Hematopoietic multipotent progenitor cell treated with erythropoietin and hydrocortisone succinate and interleukin-3 and kit ligand, for 6 days (in vitro differentiated cells): ENCODE measurements at places on chromosomes 4 and X.

DNA sequence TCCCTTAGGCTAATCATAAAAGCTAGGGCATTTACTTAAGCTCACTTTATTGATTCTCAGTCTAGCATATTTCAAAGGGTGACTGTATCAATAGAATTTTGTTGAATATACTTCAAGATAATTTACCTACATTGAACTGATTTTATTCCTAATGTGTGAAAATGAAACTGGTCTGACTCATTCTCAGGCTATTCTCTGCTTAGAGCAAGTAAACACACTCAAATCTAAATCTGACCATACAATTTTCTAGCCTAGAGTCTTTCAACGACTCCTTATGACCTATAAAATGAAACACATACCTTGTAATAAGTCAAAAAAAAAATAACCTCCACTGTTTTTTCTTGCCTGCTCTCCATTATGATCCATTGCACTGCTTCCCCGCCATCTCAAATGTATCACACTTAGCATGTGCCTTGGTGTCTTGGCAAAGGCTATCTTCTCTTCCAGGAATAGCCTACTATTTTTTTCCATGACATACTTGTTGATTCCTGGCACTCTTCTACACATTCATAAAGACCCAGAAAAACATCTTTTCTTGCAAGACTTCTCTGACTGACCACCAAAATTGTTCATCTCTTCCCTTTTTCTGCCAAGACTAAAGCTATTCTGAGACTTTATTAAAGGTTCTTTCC is 965.1 kb upstream of the HS3ST1 start:
- DNase-seq: no peak

DNA sequence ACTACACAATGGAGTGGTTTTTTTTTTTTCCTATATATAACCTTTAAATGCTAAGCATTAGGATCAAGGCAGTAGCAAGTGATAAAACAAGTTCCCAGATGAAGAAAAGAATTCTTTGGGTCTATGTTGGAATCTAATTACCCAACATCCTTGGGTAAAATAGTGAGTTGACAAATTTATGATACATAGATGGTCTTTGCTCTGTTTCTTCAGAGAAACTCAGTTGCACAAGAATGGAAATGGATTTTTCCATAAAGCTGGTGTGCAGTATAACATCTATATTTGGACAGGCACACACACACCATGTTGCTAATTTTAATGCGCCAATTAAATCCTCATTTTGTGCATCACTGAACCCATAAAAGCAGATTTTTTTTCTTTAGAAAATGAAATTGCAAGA is 137.0 kb upstream of the MED14 start:
- no peak for DNase-seq

GRCh38 chr4:76377911-76378310 is 43.0 kb downstream of the CCDC158 start:
- DNase-seq: peak; percentile 72

DNA sequence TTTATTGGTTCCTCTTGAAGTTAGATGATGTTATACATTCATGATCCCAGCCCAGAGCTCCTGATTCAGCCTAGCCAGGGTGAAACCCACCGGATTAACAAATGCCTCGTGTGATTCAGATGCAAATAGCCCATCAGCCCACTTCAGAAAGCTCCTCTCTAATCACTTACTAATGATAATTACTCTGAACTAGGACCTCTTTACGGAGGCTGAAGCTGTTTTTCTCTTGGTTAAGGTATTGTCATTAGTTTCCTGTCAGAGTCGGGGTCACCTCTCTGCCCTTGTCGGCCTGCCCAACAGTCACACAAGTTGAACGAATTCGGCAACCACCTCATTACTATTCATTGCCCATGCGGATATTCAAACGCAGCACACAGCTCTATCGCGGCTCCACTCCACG is 36.6 kb downstream of the ZFP42 start:
- DNase-seq: no peak

- DNase-seq: no peak
These were observed 69.8 kb downstream of the RBM47 start for GRCh38 chr4:40559585-40560465.

DNA sequence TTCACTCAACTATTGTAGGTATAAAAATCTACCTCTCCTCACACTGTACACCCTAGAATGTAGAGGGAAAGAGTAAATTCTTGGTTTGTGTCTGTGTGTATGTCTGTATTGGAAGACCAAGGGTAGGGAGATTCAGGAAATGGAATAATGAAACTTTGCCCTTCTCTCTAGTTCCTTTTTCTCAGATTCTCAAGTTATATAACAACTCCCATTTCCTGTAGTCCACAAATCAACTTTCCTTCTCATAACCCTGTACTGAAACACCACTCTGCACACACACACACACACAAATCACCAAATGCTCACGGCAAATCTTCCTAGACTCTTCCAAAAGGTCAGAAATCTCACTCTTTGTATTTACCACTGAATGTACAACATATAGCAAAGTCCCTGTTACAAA is 824.5 kb upstream of the DIAPH2 start:
- DNase-seq: no peak

DNA sequence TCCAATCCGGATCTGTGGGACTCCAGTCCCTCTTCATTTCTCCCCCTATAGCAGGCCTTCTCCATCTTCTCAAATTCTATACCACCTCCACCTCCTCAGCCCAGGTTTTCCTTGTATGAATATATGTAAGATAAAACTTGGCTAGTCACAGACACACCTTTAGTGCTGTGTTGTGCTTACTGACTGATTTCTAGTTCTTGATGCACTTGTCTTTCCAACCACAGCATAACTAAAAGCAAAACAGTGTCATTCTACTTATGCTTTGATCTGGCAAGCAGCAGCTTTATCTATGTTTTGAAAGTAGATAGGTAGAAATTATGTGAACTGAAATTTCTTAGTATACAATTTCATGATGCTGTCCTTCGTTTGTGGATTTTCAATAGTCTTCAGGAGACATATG is 47.5 kb downstream of the CCNI start:
- DNase-seq: no peak

DNA sequence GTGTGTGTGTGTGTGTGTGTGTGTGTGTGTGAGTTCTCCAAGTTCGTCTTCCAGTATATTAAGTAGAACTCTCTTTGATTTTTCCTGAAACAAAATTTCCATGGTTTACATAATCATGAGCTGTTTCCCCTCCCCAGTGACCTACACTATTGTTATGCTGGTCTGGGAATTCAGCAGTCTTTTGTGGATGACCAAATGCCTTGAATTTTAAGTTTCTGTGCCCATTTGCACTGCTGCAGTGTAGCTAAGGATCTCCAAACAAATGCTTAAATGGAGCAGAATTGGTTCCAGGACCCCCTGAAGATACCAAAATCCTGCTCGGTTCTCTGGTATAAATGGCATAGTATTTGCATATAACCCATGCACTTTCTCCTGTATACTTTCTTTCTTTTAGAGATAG is 77.2 kb upstream of the SLC34A2 start:
- DNase-seq: no peak

- no peak for DNase-seq
These were observed 175.8 kb downstream of the FMR1NB start for GRCh38 chrX:148156986-148157385.

DNA sequence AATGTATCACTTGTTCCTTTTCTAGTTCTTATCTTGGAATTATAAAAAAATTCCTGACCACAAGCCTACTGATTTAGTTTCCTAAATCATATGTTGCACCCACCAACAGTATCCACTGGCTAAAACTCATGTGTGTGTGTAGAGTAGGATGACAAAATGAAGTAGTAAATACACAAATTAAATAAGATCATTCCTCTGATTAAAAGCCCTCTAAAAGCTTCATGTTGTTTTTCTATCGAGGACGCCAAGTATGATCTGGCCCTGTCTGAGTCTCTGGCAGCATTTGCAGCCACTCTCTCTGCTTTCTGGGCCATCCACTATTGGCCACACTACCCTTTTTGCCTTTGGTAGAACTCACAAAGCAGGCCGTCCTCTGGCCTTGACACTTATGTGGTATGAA is 183.4 kb downstream of the PACRGL start:
- no peak for DNase-seq
